Subcutaneous preadipocyte (primary cell): ENCODE measurements at places on chromosomes 12 and 14. TPM values are rescaled to one million over a fixed set of nuclear protein-coding genes. Genes with fewer than 3 reads are reported as not detected.

Gene PKP2
- not detected in 2 replicates for total RNA-seq

Gene OVCH1
- total RNA-seq: 0.37 and 0.98 TPM in 2 replicates

Gene MMP19
- 9.2 and 9.9 TPM in 2 replicates for total RNA-seq

Gene USP15
- 58.1 and 60.8 TPM in 2 replicates for total RNA-seq

Gene TMX1
- total RNA-seq: 53.6 and 64.3 TPM in 2 replicates

Gene DNAH10
- total RNA-seq: 0.73 and 2.7 TPM in 2 replicates

Gene GRIN2B
- total RNA-seq: not detected in 2 replicates

Gene VASH1
- 1.8 and 2.5 TPM in 2 replicates for total RNA-seq

Gene THAP2
- total RNA-seq: 2.5 and 2.9 TPM in 2 replicates

Gene PDZRN4
- total RNA-seq: not detected in 2 replicates

Gene TAS2R50
- 2.6 and 3.7 TPM in 2 replicates for total RNA-seq

Gene MYBPC1
- total RNA-seq: not detected in 2 replicates

Gene CLEC4E
- not detected in 2 replicates for total RNA-seq

Gene OR6C2
- not detected in 2 replicates for total RNA-seq

Gene WDHD1
- total RNA-seq: 14.3 and 22.9 TPM in 2 replicates

Gene GLS2
- under 0.01 TPM in 1 of 2 replicates, not detected in the other for total RNA-seq

Gene MRPS35
- 61.7 and 65.1 TPM in 2 replicates for total RNA-seq

Gene EIF2B1
- total RNA-seq: 31.2 and 36.0 TPM in 2 replicates

Gene DTX3
- total RNA-seq: 0.78 and 3.7 TPM in 2 replicates

Gene CLECL1
- total RNA-seq: not detected in 2 replicates

Gene INHBC
- total RNA-seq: under 0.01 TPM in 1 of 2 replicates, not detected in the other

Gene LRRC43
- under 0.01 and 0.59 TPM in 2 replicates for total RNA-seq

Gene PARPBP
- 14.3 and 20.5 TPM in 2 replicates for total RNA-seq

Gene RHOJ
- under 0.01 and 1.1 TPM in 2 replicates for total RNA-seq

Gene SDSL
- total RNA-seq: 2.9 and 3.9 TPM in 2 replicates

Gene TAS2R8
- total RNA-seq: under 0.01 TPM in 1 of 2 replicates, not detected in the other

Gene GPD1
- total RNA-seq: 0.37 and 0.39 TPM in 2 replicates

Gene BLTP3B
- total RNA-seq: 56.1 and 58.4 TPM in 2 replicates

Gene CRACR2A
- 13.2 and 22.7 TPM in 2 replicates for total RNA-seq

Gene DCAF11
- total RNA-seq: 44.5 and 46.1 TPM in 2 replicates

Gene CCDC196
- not detected in 2 replicates for total RNA-seq

Gene VDR
- 9.2 and 10.7 TPM in 2 replicates for total RNA-seq

Gene CPNE8
- total RNA-seq: 18.7 and 18.8 TPM in 2 replicates
